ENCODE measurements at places on chromosomes 1 and 21.
A peak's percentile ranks its signal among the peaks of the same experiment; 100 is the strongest.

- no peak for DNase-seq
Observed at GRCh38 chr1:6062670-6063069, 17.0 kb downstream of the KCNAB2 start.

- DNase-seq: no peak
Observed at GRCh38 chr1:164771619-164772361, 212.8 kb downstream of the PBX1 start.

DNA sequence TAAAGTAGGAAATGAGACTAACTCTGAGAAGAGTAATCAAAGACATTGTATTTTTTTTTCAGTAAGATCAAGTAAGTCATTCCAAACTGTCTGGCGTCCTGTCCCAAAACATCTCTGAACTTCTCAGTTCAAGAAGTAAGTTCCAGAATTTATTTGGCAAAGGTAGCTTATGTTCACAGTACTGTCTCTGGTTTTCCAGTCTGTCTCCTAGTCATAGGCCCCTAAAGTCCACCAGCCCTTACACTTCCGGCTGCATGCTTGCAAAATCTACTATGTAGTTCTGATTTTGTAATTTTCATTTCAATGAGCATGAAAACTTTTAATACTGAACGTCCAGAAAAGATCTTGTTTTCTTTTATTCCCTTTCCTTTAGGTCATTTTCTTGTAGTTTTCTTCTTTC is 61.4 kb upstream of the S1PR1 start:
- no peak for DNase-seq

DNA sequence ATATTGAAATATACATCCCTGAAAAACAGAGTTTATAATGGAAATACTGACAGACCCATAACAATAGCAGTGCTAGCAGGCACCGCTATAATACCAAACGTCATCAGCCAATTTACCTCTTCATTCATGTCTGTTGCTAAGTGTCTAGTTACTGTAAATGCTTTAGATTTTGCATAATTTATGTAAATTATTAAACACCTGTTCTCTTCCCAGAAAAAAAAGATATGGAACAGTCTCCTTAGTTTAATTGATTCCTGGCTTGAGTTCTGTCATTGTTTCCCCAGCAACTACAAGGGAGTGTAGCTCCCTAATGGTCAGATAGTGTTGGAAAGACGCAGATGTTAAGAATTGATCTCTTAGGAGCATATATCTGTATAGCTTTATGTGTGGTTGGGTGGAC is 817.9 kb upstream of the ADGRL2 start:
- no peak for DNase-seq

DNA sequence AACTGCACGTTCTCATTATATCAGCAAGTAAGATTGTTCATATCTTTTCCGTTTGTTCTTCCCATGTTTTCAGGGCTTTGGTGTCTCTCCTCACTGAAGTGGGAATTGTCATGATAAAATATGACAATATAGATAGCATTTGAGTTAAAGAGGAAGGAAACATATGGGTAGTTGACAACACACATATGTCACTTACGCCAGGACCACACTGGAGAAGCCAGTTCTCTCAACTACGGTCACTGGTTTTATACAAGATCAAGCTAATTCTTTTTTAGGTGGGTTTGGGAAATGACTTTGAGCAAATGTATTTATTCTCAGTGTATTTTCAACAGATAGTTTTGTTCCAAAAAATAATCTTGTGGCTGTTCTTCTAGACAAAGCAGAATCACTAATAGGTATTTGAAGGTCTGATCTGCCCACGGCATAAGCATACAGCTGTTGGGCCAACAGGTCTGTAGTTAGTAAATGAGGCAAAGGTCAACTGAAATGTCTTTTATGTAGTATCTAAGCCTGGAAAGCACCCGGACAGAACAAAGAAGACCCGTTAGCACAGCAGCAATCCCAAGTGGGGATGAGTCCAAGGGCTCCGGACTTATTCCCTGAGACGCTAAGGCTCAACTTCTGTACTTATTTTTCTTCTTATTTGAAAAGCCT is 433.6 kb upstream of the ZP4 start:
- no peak for DNase-seq

- no peak for DNase-seq
Observed at GRCh38 chr21:36466061-36466511, 13.8 kb downstream of the CLDN14 start.

DNA sequence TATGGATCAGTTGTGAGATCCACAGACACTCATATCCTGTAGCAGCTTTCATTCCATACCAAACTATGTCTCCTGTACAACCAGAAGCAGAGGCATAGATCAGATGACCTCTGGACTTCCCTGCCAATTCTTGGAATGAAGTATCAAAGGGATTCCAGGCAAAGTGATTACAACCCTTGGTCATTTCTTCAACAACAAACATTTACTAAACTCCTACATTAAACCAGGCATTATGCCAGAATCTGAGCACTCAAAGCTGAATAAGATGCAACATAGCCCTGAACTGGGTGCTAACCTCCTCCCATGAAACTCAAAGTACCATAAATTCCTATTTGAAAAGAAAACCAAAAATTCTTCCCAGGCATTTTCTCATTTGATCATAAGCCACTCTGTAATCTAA is 121.2 kb upstream of the SGIP1 start:
- no peak for DNase-seq

DNA sequence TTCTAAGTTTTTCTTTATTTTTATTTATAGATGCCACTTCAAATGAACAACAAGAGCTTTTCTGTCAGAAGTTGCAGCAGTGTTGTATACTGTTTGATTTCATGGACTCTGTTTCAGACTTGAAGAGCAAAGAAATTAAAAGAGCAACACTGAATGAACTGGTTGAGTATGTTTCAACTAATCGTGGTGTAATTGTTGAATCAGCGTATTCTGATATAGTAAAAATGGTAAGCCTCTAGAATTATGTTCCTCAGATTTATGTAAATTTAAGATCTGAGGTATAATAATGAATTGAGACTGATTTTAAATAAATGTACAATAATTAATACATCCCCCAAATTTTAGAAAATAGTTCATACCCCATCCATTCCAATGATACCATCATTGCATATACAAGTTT is 43.9 kb downstream of the PPP2R5A start:
- DNase-seq: no peak

DNA sequence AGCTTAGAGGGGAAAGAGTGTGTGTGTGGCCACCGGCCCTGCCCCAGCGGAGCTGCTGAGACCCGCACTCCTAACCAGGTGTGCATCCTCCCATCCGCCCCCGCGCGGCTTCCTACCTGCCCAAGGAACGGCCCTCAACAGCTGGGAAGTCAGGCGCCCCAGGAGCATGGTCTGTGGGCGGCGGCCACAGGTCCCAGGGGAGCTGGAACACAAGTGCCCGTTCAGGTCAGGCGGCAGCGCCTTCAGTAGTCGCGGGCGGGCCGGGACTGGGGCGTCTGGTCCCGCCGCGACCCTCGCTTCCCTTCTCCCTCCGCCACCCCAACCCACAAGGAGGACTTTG is 448 bp downstream of the AURKAIP1 start:
- DNase-seq: no peak

- DNase-seq: no peak
Observed at GRCh38 chr1:158434741-158435140, 8.7 kb upstream of the OR10K2 start.

DNA sequence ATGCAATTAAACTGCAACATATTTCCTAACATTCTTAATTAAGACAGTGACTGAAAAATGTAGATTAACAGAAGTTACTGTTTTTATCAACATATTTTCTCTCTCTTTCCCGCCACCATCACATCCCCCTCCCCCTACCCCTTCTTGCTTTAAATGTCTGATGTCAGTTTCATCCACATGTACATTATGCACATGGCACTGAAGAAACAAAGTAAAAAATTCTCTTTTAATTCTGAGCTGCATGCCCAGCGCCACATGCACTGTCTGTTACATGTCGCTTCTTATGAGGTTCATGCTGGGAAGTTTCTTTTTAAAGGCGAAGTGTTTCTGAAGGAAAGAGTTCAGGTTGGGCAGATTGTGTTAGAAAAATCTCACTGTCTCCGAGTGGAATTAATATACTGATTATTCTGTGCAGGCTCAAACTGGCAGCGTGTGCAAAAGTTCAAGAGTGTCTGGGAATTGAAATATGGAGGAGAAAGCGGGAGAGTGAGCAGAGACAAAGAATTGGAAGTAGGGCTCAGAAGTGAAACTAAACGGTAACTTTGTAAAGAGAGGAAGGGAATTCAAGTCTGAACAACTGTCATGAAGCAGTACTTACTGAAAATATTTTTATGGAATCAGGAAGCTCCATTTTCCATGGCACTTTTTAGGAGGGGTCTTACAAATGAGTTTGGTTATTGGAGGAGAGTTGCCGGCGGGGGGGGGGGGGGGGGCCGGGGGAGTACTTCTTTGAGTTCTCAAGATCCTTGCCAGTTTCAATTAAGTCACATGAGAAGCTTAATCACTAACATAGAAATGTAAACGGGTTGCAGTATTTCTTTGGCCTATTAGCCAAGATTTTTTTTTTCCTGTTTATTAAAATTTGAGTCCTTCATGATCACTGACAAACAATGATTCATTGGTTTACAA is 217.6 kb downstream of the SDCCAG8 start:
- DNase-seq: no peak

DNA sequence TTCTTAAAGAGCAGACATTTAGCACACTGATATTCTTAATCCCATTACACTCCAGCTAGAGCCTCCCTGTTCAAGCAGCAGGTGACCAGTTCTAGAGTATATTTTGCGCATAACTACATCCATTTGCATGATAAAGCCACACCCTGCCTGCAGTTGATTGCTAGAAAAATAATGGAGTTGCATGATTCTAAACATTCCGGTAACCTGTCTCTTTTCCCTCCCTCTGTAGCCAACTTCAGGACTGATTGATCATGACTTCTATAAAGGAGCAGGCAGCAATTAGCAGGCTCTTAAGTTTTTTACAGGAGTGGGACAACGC is 14.9 kb downstream of the ARMH1 start:
- DNase-seq: no peak

GRCh38 chr1:187300081-187300480 is 471.3 kb downstream of the PLA2G4A start:
- DNase-seq: no peak

DNA sequence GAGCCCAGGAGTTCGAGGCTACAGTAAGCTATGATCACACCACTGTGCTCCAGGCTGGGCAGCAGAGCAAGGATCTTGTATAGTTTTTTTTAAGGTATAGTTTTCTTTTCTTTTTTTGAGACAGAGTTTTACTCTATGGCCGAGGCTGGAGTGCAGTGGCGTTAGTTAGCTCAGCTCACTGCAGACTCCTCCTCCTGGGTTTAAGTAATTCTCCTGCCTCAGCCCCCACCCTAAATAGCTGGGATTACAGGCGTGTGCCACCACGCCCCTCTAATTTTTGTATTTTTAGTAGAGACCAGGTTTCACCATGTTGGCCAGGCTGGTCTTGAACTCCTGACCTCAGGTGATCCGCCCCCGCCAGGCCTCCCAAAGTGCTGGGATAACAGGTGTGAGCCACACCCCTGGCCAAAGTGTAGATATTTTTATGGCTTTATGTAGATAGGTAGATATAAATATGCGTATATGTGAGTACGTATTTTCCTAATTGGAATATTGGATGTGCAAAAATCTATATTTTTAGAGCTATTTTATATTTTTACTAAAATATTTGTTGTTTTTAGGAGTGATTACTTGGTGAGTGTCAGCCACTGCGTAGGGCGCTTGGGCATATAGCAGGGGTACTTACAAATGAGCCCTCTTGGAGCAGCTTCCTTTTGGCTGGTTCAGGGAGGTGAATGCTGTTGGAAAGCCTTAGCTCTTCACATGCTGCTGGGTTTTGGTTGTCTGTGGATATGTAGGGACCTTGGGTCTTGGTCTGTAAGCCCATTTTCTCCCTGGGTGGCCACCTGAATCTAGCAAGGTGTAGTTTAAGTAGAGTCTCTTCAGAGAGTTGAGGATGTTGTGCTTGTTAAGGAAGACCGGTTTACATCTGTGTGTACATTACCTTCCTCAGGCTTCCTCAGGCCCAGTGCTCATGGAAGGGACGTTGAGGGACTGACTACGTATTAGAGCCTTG is 9.5 kb downstream of the KDM4A start:
- no peak for DNase-seq

DNA sequence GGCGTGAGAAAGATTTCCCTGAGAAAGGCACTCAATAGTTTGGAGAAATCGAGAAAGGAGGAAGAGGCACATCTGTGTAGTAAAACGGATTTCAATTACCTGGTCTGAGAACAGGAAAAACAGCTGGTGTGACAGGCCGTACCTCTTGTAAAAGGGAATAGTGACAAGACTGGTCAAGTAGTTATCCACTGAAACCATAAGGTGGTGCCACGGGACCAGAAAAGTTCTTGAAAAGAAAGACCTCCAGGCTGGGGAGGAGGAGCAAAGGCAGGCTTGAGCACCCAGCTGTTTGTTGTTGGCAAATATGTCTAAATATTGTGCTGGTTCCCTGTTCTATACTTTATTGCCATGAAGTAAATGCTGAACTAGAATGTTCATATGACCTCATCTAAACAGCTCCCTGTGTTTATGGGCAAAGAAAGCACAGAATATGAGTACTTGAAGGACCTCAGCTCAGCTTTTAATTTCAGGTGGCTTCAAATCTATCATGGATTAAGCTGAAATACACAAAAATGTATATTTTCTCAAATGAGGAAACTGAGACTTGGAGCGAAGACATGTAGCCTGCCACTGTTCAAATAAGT is 4.0 kb downstream of the HAO2 start:
- no peak for DNase-seq

GRCh38 chr1:218409946-218410510 is 64.9 kb downstream of the TGFB2 start:
- DNase-seq: no peak

GRCh38 chr1:107450899-107451664 is 310.2 kb downstream of the NTNG1 start:
- DNase-seq: no peak

GRCh38 chr1:44512313-44512885 is 107.3 kb downstream of the RNF220 start:
- DNase-seq: no peak

- DNase-seq: no peak
Observed at GRCh38 chr1:186298851-186299250, 76.2 kb downstream of the TPR start.

DNA sequence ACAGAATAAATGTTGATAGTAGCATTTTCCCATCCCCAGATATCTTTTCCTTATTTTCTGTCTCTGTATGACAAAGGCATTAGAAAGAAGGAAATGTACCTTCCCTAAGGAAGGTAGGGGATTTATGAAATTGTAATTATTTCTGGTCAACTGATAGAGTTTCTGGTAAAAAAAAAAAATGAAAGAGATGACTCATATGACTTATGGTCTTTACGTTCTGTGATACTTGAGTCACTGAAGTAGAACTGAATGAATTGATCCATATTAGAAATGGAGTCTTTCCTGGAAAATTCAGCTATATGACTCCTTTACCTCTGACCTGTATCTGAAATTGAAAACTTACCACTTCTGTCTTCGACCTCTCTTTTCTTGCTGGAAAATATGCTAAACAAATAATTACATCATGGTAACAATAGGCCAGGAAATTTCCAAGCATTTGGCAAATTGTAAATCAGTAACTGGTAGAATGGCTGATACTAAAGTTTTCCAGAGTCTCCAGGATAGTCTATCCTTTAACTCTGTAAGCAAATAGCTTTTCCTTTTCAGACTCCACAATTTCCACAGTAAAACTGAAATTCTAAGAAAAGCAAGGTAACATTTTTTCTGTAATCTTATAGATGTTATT is 364.3 kb upstream of the PTBP2 start:
- DNase-seq: no peak

- peak; percentile 41 for DNase-seq
Observed at GRCh38 chr1:180632326-180633056, 669 bp downstream of the XPR1 start.

- DNase-seq: no peak
Observed at GRCh38 chr1:82453511-82454185, 652.9 kb downstream of the ADGRL2 start.

Measured in activated T-helper 9 cell treated with anti-CD3 and anti-CD28 coated beads, Interleukin-2, amount 50 U/mL, for 16 hours (primary cell).